ENCODE measurements at places on chromosomes 16 and 17.
A peak's percentile ranks its signal among the peaks of the same experiment; 100 is the strongest.

GRCh38 chr17:51015145-51015558 lies 105.5 kb downstream of the SPAG9 start:
- DNase-seq: peak; percentile 44

DNA sequence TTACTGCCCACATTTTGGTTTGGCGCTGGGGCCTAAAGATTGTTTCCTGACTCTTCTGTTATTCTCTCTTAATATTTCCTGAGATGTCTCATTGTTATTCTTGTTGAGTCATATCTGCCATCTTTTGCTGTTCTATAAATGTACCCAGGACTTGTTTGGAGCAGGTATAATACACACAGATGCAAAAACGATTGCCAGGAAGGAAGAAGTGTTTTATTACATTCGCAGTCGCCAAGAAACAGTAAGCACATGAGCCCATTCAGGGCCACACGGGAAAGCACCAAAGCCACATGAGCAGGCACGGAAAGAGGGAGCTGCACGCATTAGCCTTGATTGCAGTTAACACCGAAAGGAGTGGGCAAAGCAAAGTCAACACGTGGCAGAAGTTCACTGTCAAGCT lies 70.2 kb downstream of the ARHGAP44 start:
- peak; percentile 1 for DNase-seq

GRCh38 chr16:86157616-86158247 lies 258.8 kb downstream of the IRF8 start:
- no peak for DNase-seq

DNA sequence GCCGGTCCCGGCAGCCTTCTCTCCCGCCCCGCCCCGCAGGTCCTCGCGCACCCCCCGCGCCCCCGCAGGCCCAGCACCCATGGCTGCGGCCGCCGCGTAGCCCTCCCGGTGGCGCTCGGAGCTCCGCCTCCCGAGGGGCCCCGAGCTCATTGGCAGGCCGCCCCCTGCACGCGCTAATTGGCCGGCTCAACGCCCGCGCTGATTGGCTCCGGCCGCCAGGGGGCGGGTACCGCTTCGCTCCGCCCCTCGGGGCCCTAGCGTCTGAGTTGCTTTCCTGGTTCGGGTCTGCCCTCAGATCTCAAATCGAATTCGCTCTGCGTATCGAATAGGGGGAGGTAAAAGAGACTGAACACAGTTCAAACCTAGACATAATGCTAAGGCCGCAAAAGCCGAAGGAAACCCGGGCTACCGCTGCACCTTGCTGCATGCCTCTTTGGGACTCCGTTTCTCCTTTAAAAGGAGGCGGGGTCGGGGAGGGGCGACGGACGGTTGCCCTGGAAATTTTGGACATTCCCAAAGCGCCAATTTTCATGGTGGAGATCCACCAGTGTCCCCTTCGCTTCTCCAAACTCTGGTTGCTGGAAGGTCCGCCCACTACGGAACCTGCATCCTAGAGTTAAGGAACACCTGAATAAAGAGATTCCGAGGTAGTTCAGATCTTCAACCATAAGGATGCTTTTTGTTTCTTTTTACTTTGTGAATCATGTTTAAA lies at the start of gene DEXI:
Gene DEXI (minus strand): TSS at position 117 of the 712 bp plus-strand sequence. CDS start 463 bp downstream, outside the sequence.
- peak; percentile 92 for DNase-seq

- DNase-seq: no peak
These were observed 131.9 kb downstream of the C16orf95 start for GRCh38 chr16:87185308-87185707.

Measured in dermis microvascular lymphatic vessel endothelial cell (primary cell).